Stimulated activated CD4-positive, alpha-beta T cell treated with anti-CD3 and anti-CD28 coated beads, Interleukin-1b, Interleukin-23, amount 100 ng/mL, for 48 hours (primary cell): ENCODE measurements at places on chromosomes 5 and 9.
A peak's percentile ranks its signal among the peaks of the same experiment; 100 is the strongest.

- no peak for DNase-seq
Observed at GRCh38 chr5:53479045-53479589, 1.3 kb upstream of the FST start.

DNA sequence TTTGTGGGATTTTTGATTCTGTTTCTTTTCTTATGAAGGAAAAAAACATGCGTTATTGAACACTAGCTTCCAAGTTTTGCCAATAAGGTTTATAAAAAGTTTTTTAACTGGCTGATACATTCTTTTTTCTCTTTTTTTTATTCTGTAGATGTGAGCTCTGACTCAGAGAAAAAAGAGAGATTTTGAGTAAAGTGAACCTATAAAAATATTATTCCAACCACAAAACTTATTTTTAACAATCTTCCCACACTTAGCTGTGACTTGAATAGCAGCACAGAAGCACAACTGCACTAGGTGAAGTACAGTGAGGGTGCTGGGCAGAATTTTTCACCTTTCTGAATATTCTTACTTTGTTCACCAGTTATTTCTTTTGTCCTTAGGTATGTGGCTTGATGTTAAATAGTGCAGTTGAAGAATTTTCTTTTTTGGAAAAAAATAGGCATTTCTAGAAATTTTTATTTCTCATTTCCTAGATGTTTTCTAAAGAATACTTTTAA lies 41.6 kb downstream of the CHSY3 start:
- DNase-seq, result no peak

GRCh38 chr9:124768334-124768733 lies 2.8 kb downstream of the NR6A1 start:
- no peak for DNase-seq

DNA sequence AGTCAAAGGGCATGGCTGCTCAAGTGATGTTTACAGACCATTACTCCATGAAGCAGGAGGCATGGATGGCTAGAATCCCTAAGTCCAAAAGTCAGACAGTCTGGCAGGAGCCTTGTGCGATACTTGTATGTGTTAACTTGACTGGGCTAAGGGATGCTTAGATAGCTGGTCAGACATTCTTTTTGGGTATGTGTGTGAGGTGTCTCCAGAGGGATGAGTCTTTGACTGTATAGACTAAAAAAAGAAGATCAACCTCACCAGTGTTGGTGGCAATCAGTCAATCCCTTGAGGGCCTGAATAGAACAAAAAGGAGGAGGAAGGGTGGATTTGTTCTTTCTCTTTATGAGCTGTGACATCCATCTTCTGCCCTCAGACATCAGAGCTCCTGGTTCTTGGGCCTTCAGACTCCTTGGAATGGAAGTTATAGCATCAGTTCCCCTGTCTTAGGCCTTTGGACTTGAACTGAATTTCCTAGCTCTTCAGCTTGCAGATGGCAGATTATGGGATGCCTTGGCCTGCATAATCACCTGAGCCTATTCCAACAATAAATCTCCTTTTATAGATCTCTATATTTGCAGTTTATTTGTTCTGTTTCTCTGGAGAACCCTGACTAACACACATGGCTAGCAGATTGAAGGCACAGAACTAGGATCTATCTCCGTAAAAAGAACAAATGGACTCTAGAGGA lies 9.7 kb upstream of the HSPB3 start:
- DNase-seq, result no peak

GRCh38 chr5:112878760-112879159 lies 17.7 kb downstream of the SRP19 start:
- DNase-seq, result peak; percentile 65

DNA sequence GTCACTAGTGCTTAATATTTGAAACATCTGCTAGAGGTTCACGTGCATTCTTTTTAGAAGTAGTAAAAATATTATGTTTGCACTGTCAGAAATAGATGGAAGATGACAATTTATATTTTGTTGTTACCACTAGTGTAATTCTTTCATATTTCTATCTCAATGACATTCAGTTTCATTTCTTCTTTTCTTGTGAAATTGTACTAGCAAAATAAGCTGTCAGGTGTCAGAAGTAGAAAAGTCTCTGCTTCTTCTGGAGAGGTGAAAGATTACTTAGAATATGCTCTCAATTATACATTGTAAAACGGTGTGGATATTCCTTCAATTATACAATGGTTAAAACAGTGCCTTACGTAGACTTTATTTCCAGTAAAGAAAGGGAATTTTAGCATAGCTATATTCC lies 395.4 kb downstream of the CSNK1G3 start:
- DNase-seq, result no peak

DNA sequence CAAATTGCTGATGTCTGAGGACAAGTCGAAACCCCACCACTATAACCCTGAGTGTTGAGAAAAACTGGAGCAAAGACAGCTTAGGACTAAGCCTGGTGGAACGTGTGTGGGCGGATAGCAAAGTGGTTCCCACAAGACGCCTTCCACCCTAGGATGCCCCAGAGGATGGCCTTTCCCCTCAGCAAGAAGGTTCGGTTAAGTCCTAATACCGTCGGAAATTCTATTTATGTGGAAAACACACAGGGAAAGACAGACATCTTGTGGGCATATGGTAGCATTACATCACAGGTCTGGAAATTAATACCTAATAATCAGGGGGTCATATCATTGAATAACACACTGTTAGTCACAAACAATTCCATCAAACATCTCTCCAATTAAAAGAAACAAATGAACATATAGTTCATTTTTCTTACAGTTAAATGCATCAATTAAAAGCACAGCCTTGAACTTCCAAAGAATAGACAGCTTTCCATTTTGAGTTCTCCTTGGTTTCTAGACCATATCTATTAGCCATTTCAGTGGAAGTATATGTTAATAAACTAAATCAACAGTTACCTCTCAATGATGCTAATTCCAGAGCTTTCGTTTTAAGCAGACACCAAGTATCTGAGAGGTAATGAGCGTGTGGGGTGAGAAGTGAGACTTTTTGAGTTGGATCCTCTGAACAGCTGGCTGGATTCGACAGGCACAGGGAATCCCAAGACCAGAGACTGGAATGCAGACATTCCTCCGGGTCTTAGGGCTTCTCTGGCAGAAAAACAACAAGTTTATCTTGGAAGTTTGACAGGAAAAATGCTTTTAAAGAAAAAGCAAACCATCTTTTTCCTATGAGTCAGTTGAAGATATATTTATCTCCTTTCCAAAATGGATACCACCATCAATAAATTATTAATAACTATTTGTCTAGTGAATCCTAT lies 2.9 kb upstream of the ICE1 start:
- no peak for DNase-seq

DNA sequence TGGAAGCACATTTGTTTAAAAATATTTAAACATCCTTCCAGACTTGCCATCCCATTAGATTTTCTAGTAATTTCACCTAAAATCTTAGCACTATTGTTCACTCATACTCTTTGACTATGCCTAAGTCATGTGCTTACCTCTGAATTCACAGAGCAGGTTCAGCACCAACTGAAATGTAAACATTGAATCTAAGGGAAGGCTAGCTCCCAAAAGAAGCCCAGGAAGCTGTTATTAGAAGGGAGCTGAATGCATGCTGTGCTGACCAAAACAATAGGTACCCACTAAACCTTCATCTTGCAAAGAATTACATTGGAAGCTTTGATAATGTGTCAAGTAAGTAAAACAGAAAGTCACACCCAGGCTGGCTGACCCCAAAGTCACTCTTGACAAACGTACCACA lies 571.3 kb downstream of the GABRG2 start:
- no peak for DNase-seq

GRCh38 chr9:77751341-77752091 lies 103.4 kb upstream of the GNA14 start:
- DNase-seq, result no peak

- DNase-seq, result no peak
Observed at GRCh38 chr9:75885652-75886051, 4.8 kb upstream of the PCSK5 start.

DNA sequence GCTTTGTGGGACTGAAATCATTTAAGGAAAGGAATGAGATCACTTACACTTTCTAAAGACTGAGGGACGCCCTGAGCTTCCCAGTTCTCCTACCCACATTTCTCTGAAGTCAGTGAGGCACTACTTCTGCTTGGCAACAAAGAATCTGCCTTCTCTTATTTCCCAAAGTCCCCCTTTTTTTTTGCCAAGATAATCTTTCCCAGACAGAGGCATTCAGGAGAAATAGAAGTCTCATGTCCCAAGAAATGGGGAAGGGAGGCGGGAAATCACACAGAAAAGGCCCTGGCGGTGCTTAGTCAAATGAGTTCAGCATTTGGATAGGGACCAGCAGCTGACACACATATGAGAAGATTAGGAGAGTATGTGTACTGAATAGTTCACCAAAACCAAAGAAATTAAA lies 159.7 kb downstream of the MUSK start:
- no peak for DNase-seq

DNA sequence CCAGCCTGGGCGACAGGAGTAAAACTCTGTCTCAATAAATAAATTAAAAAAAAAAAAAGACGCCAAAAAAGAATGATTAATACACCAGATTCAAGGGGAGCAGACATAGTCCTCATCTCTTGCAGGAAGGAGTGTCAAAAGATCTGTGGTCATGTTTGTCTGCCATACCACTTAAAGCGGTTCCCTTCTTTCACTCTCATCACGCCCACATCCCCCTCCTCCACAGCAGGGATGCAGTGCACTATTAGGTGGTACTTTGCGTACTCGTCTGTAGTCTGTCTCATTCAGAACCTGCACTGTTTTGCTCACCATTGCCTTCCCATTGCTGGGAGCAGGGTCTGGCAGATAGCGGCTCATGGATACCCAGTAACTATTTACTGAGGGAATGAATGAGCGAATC lies 11.2 kb downstream of the CDHR2 start:
- peak; percentile 31 for DNase-seq

- no peak for DNase-seq
Observed at GRCh38 chr5:17309462-17309861, 92.0 kb downstream of the BASP1 start.

DNA sequence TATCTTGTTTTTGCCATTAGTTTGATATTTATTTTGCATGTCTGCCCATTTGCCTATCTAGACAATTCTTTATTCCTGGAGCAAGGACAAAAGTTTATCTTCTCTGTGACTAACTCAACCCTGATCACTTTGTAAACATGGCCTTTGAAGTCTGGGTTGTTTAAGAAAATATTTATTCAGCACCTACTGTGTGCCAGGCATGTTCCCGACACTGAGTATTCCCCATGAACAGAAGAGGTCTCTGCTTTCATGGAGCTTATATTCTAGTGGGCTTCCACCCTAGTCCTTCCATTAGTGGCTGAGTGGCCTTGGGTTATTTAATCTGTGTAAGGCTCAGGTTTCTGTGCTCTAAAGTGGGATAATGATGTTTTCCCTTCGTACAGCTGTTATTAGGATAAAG lies 49.7 kb downstream of the SEMA6A start:
- DNase-seq, result no peak

GRCh38 chr9:123482295-123482968 lies 126.4 kb downstream of the CRB2 start:
- no peak for DNase-seq

DNA sequence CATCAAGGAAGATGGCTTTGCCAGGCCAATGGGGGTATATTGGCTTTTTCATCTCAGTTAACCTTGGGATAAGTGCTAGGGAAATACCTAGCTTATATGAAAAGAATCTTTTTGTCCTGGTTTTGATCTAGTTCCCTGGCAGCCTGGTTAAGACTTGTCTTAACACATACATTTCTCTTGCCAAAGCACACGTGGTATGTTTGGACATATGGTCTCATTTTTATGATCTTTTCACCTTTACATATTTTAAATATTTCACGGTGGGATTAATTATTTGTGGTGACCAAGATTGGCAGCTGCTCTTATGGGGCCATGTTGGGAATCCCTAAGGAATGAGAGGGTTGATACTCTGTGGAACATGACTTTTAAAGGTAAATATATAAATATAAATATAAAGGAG lies 312.5 kb downstream of the NPR3 start:
- DNase-seq, result no peak

- no peak for DNase-seq
Observed at GRCh38 chr9:107439991-107440456, 49.5 kb downstream of the KLF4 start.

DNA sequence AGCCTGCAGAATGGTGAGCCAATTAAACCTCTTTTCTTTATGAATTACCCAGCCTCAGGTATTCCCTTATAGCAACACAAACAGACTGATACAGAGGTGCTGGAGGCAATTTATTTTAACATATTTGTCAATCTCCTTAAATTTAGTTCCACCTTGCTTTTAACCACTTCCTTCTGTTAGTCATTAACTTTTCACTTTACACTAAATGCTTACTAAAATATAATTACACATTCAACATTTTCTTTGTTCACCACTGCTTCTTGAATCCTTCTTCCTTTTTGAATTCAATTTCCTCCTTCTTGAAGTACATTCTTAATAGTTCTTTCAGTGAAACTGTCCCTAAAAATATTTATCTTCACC lies 39.4 kb downstream of the LYRM7 start:
- DNase-seq, result no peak

GRCh38 chr5:61575103-61575502 lies 243.0 kb downstream of the ZSWIM6 start:
- DNase-seq, result no peak

DNA sequence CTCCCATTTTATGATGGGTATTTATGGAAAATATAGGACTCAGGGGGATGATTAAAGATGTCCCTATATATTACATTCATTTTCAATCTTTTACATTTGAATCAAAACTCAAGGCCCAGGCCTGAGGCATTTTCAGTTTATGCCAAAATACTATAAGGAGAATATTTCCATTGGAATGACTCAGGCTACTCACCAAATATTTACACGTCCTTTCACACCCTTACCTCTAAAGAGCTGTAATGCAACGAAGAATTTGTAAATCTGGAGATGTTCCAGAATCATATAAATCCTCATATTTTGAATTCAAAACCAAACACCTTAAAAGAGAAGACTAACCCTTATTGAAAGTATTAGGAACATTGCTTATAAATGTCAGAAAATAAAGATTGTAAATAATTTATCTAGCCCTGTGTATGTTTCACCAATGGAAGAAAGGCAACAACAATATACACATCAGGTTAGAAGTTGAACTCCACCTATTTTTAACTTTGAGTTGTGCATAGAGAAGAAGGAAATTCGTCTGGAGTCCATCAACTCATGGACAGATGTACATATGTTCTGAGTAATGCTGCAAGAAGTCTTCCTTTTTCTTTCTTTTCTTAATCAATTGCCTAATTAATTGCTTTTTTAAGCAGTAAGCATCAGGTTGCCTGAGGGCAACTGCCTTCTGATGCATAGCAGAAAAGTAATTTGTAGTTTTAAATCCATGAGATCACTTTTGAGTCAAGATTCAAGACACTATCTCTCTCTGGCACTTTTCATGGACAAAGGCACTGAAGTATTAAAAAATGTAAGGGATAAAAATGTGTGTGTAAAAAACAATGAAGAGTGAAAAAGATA lies 579.3 kb upstream of the RGMB start:
- no peak for DNase-seq

GRCh38 chr5:136006761-136007251 lies 22.0 kb upstream of the TGFBI start:
- no peak for DNase-seq

GRCh38 chr9:9004810-9005209 lies 1205.2 kb upstream of the DMAC1 start:
- no peak for DNase-seq

- no peak for DNase-seq
Observed at GRCh38 chr9:118529210-118529609, 825.0 kb downstream of the TLR4 start.

- no peak for DNase-seq
Observed at GRCh38 chr9:110255034-110255462, 1.3 kb downstream of the TXN start.
